ENCODE measurements at places on chromosomes 1 and 21.

DNA sequence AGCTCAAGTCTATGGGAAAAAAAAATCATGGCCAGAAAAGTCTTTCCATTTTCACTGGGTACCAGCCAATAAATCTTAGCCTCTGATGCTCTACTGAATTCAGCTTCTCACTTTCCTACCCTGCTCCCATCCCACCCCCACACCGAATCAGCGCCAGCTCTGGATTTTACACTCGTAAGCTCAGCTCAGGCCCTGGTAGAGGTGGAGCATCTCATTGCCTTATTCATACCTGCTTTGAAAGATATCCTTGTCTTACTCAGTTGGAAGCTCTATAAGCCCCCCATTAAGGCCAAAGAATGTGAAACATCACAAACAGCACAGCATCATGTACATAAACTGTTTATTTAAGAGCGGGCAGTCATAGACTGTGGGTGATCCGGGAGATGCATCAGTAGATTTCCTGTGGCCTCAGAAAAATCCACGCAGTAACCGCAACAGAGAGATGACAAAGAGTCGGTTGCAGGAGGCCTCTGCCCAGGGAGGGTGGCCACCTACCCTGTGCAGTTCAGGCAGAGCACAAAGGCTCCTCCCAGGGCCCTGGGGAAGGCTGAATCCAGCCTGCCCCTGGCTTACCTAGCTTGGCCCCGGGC is 36.4 kb upstream of the ETS2 start:
- no peak for DNase-seq

DNA sequence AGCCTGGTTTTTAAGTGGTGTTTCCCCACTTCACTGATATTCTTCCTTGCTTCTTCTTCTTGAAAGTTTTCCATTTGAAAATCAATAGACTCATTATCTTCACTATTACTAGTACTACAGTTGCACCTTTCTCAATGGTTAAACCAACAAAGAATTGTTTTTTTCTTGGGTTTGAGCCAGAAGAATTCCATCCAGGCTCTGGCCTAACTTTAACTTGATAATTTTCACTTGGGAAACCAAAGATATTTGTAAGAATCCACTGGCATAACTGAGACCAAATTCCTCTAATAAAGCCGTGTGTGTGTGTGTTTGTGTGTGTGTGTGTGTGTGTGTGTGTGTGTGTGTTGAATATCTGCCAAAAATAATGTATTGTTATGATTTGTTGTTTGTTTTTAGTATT is 103.2 kb downstream of the SGIP1 start:
- no peak for DNase-seq

- DNase-seq = no peak
Measured at GRCh38 chr1:203038217-203038741, 12.0 kb downstream of the PPFIA4 start.

DNA sequence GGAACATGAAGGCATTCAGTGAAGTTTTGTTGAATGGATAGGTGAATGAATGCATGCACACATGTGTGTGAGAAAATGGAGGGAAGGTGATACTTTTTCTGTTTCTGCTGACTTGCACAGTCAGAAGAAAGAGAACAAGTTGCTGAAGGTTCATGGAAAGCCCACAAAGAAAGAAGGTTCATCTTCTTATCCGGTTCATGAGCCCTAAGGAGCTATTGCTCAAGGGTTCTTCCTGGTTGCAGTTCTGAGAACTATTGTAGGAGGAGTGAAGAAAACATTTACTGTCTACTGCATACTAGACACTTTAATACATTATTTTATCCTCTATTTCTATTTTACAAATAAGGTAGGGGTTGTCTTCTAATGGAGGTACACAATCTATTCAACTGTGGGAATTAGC is 13.4 kb upstream of the NIBAN1 start:
- no peak for DNase-seq

Measured in stimulated activated CD4-positive, alpha-beta T cell treated with anti-CD3 and anti-CD28 coated beads, Interleukin-2, amount 100 ng/mL, for 24 hours (primary cell).